ENCODE measurements at places on chromosomes 16 and 17.
A peak's percentile ranks its signal among the peaks of the same experiment; 100 is the strongest.

DNA sequence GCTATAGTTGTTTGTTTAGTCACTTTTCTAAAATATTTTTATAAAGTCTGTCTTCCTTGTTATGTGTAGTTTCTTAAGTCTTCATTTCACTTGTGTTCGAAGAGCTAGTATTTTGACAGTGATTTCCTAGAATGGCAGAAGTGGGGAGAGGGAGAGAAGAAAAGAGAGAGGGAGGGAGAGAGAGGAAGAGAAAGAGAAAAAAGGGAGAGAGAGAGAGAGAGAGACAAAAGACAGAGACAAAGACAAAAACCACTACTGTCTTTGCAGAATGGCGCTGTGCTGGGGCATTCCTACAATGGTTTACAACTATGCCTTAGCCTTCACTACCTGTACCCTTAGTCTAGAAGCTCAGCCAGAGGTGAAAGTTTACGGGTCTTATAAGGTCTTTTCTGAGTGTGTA is 90.5 kb downstream of the CA4 start:
- DNase-seq: no peak

GRCh38 chr16:4972938-4973587 is 14.9 kb downstream of the SEC14L5 start:
- peak; percentile 30 for DNase-seq

- no peak for DNase-seq
Observed at GRCh38 chr16:1188432-1189189, 35.7 kb downstream of the CACNA1H start.

GRCh38 chr17:63426917-63427308 is 19.2 kb downstream of the CYB561 start:
- DNase-seq: no peak

GRCh38 chr17:8324923-8325322 is 14.7 kb upstream of the ODF4 start:
- DNase-seq: no peak

- no peak for DNase-seq
Observed at GRCh38 chr17:78449983-78450595, 71.6 kb downstream of the PGS1 start.

DNA sequence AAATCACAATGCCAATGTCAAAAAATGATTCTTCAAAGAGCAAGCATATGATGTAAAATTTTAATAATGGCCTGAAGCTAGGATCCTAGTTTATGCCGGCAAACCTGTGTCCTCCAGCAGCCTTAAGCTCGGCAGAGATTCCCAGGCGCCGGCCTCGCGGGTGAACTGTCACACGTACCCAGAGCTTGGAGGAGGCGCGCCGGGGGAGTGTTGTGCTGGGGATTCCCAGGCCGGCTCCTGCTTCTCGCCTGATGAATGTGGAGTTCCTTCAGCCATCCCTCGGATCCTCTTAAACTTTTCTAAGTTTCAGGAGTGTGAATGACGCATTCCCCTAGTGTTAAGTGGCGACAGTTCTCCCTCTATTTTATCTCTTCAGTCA is 19.1 kb upstream of the NTN1 start:
- peak; percentile 72 for DNase-seq

DNA sequence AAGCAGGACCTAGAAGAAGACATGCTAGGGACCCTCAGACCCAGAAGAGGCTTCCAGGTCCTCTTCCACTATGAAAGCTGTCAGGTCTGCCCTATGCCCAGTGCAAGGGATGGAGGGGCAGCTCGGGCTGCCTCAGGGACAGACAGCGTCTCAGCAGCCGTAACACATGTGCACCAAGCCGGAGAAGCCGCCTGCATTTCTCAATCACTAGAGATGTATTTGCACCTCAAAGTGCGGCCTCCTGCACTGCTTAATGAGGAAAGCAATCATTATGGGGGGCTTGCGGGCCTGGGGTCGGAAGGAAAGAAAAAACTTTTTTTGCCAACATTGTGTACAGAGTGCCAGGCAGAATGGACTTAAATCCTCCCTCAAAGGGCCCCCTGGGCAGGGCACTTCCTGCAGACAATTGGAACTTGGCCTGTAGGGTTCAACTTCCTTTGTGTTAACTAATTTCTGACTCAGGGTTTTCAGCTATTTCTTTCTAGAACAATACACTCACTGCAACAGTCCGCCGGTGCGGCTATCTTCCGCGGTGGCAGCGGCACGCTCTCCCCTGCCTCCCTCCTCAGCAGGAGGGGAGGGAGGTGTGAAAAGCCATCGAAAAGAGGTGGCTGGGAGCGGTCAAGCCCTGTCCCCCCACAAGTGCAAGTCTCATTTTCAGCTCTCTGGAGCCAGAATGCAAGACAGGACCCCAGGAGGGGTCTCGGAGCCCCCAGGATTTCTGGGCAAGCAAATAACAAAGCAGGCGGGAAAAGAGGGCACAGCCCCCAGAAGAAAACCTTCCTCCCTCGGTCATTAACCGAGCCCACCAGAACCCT is 101.2 kb downstream of the ZNF423 start:
- DNase-seq: peak; percentile 75

DNA sequence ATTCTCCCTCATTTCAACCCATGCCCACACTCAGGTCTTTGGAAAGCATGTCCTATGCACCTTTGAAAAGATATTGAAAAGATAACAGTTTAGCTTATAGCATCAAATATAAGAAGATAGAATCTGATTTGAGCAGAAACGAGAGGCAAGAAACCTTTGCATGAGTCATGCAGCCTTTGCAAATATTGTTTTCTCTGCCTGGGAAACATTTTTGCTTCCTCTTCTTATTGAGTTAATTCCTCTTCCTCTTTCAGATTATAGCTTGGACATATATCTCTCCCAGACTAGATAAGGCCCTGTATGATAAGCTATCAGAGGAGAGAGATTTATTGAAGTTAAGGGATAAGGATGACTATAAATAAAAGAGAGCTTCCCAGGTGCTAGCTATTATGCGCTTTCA is 46.1 kb upstream of the KCNJ2 start:
- no peak for DNase-seq

DNA sequence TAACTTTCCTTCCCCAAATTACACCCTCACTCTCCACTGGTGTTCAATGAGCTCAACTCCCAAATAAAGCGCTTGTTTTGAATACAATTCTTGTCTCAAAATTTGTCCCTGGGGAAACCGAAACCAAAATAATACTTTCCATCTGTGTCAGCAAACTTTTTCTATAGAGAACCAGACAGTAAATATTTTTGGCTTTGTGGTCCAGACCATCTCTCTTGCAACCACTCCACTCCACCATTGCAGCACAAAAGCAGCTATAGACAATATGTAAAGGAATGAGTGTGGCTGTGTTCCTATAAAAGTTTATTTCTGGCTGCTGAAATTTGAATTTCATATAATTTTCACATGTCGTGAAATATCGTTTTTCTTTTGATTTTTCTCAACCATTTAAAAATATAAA is 84.6 kb upstream of the ERCC4 start:
- DNase-seq: no peak

DNA sequence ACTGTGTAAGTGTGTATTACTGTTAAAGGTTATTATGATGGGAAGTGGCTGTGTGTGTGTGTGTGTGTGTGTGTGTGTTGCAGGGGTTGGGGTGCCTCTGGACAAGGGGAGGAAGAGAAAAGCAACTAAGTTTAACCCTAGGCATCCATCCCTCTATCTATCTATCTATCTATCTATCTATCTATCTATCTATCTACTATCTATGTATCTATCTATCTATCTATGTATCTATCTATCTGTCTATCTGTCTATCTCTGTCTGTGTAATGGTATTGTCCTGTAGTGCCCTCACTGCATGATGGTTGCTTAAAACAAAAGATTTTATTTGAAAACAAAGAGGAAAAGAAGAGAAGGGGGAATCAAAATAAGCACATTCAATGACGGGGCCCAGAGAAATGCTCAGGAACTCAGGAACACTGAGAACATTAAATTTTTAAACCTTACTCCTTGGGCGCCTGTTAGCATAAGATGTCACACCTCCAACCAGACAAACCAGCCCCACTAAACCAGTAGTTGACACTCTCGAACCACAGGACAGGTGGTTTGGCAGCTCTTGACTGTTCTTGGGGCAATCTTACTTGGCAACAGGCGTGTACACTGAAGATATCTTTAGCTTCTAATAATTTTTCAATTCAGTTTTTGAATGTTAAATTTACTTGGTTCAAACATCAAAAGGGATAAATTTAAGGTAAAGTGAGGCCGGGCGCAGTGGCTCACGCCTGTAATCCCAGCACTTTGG is 5.1 kb upstream of the RPL26 start:
- DNase-seq: no peak

GRCh38 chr17:48357779-48358602 is 72.0 kb downstream of the SKAP1 start:
- DNase-seq: no peak

DNA sequence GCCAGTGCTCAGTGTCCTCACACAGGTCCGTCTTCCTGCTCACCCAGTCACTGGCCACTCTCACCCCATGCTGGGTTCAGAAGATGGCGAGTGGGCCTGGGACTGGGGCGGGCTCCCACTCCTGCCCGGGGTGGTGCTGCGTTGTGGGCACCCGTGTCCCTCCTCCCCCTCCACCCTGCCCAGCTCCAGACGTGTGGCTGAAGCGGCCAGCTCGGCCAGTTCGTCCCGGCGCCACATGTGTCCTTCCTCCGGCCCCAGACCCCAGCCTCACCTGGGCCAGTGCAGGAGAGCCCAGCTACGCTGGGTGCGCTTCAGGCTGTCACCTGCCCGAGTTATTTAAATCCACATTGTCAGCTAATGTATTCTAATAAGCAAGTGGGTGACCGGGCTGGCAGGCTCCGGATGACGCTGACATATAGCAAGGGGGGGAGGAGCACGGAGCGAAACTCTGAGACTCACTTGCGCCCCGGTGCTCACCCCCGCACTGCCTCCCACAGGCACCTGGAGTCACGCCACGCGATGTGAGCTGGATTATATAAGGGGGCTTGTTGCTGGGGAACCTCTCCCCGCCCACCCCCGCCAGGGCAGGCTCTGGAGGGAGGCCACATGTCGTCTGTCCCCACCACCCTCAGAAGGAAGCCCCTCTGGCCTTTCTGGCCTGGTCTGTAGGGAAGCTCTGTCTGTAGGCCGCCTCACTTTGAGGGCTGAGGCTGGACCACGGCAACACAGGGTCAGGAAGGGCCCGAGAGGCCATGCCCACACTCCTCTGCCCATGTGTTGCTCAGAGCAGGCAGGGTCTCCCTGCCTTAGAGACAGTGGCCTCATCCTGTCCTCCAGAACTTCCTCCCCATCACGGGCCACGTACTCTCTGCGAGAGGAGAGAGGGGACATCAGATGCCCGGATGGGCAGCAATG is 7.1 kb upstream of the BAIAP2 start:
- DNase-seq: peak; percentile 61
